Activated CD4-positive, alpha-beta T cell treated with anti-CD3 and anti-CD28 coated beads, Interleukin-2, amount 10 ng/mL, durations not matched to agents 7 days and 5 days (primary cell): ENCODE measurements at places on chromosomes 4 and X.

DNA sequence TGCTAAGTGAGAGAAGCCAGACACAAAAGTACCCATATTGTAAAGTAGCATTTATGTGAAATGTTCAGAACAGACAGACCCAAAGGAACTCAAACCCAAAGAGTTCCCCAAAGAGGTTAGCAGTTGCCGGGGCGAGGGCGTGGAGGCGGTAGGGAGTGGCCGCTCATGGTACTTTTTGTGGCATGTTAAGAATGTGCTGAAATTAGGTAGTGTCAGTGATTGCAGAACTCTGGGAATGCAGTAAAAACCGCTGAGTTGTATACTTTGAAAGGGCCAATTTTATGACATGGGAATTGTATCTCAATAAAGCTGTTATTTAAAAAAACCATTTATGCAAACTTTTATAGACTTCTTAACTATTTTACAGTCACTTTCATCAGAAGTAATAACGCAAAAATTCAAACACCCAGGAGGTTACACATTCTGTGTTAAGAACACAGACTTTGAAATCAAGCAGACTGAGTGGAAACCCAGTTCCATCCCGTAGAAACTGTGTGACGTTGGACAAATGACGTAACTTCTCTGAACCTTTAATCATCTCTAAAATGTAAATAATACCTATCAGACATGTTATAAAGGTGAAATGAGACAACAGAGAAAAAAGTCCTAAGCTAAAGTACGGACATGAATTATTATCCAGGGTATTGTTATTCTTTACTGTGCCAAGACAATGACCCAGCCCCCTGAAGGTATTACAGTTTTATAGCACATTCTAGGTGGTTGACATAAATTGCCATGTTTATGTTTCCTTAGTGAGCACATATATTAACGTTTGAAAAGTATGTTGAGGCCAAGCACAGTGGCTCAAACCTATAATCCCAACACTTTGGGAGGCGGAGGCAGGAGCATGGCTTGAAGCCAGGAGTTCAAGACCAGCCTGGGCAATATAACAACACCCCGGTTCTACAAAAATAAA, 19.7 kb downstream of the ZFP42 start:
- H3K4me3 ChIP-seq = no peak overlapping the region
- no peaks in the 10 kb centered on the region for H3K27me3 ChIP-seq
- DNase-seq = no peak
- no peaks in the 10 kb centered on the region for H3K4me1 ChIP-seq

- H3K4me3 ChIP-seq = no peak overlapping the region
- peaks cover 7% of the 10 kb centered on the region for H3K27me3 ChIP-seq
- no peaks in the 10 kb centered on the region for H3K4me1 ChIP-seq
- no peak overlapping the region for H3K27ac ChIP-seq
These were observed 42.8 kb downstream of the AREG start for GRCh38 chr4:74487771-74488170.

DNA sequence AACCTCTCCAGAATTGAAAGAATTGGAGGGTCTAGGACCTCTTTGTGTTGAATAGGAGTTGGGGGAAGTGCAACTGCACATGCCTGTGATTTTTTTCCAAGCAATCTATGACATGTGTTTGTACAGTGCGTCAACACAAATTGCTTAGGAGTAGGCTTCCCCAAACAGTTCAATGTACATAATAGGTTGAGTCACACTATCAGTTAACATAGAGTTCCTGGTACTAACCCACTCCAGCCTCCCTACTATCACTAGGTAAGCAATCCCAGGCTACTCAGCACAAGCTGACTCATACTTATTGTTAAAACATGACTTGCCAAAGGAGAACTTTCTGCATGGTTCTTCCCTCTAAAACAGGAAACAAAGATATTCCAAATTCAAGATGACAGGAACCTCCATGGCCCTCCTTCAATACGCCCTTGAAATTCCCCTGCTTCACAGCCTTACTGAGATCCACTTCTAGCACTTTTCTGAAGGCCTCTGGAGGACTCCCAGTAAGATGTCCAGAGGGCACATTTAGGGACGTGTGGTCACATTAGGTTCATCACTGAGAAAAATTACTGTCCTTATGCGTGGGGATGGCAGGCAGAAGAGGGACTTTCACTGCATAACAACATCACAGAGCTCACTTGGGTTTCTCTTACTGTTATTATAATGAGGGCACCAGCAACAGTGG, 8.4 kb upstream of the VSIG1 start:
- DNase-seq = no peak
- H3K4me1 ChIP-seq = no peaks in the 10 kb centered on the region
- H3K4me3 ChIP-seq = no peak overlapping the region
- H3K36me3 ChIP-seq = no peaks in the 10 kb centered on the region
- no peak overlapping the region for H3K27ac ChIP-seq

DNA sequence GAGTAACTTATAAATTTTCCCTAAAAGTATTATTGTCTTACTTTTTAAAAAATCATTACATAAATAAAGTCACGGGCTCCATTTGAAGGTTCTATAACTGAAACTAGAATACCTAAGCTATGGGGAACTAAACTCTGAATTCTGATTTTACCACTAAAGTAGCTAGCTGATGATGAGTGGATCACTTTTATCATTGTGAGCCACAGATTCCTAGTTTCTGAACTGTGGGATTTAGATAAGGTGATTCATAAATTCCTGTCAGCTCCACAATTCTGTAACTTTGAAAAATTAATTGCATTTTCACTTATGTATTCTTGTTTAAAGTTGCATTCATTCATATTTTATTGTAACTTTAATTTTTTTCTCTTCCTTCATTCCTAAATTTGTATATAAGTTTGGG, 540.9 kb downstream of the GBA3 start:
- no peak overlapping the region for H3K27ac ChIP-seq
- no peaks in the 10 kb centered on the region for H3K4me1 ChIP-seq

- H3K27ac ChIP-seq = no peak overlapping the region
- H3K4me1 ChIP-seq = no peaks in the 10 kb centered on the region
- DNase-seq = no peak
- no peaks in the 10 kb centered on the region for H3K36me3 ChIP-seq
- no peaks in the 10 kb centered on the region for H3K27me3 ChIP-seq
These were observed 823.2 kb upstream of the FRG1 start for GRCh38 chr4:189117426-189117825.

DNA sequence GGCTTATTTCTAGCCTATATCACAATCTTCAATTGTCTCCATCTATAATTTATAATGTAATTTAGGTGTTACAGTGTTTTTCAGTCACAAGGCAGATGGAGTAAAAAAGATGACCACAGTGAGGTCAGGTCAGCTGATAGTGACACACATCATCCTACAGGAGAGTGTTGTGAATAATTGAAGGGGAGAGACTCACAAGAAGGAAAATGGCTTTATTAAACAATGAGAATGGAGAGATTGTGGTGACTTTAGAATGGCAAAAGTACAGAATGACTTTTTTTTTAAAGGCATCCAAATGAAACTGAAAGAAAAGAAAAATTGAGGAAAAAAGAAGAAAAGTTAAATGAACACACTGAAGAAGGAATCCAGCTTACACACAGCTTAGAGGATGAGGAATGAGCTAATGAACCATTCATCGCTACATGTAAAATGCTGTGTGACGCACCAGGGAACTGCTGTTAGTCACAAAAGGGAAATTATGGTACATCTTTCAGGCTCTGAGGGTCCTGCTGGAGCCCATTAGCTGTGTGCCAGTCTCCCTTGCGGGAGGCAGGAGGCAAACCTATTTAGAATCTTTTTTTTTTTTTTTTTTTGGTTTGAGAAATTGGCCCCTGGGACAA, 56.6 kb downstream of the SPRY1 start:
- DNase-seq = no peak
- no peaks in the 10 kb centered on the region for H3K27me3 ChIP-seq
- H3K27ac ChIP-seq = no peak overlapping the region
- H3K4me3 ChIP-seq = no peak overlapping the region

- peaks cover 17% of the 10 kb centered on the region for H3K27me3 ChIP-seq
- H3K27ac ChIP-seq = no peak overlapping the region
- no peaks in the 10 kb centered on the region for H3K36me3 ChIP-seq
- H3K4me1 ChIP-seq = peaks cover 53% of the 10 kb centered on the region
- no peak overlapping the region for H3K4me3 ChIP-seq
These were observed 123.2 kb upstream of the TRIM2 start for GRCh38 chr4:153081006-153081580.

GRCh38 chr4:11436084-11436483, 7.4 kb upstream of the HS3ST1 start:
- no peaks in the 10 kb centered on the region for H3K36me3 ChIP-seq
- H3K4me1 ChIP-seq = no peaks in the 10 kb centered on the region
- H3K27me3 ChIP-seq = peaks cover 21% of the 10 kb centered on the region
- no peak overlapping the region for H3K27ac ChIP-seq
- no peak for DNase-seq

GRCh38 chr4:11732155-11732554, 303.5 kb upstream of the HS3ST1 start:
- H3K36me3 ChIP-seq = no peaks in the 10 kb centered on the region
- no peaks in the 10 kb centered on the region for H3K27me3 ChIP-seq
- H3K4me1 ChIP-seq = no peaks in the 10 kb centered on the region
- no peak overlapping the region for H3K27ac ChIP-seq
- no peak for DNase-seq

DNA sequence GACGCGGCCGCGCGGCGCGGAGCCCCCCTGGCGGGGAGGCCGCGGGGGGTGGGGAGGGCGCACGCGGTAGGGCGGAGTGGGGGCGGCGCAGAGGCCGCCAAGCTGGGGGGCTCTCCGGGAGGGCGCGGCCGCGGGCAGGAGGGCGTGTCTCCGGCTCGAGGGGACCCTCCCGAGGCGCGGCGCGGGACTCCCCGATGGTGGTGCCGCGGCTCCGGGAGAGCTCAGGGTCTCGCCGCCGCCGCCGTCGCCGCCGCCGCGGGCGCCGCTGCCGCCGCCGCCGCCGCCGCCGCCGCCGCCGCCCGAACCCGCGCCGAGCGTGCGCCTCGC, 165 bp upstream of the PTCHD1 start:
- no peak overlapping the region for H3K4me3 ChIP-seq
- H3K27me3 ChIP-seq = peaks cover 59% of the 10 kb centered on the region
- H3K27ac ChIP-seq = no peak overlapping the region
- DNase-seq = no peak

- no peaks in the 10 kb centered on the region for H3K27me3 ChIP-seq
- H3K36me3 ChIP-seq = no peaks in the 10 kb centered on the region
- H3K4me1 ChIP-seq = peaks cover 5% of the 10 kb centered on the region
- H3K4me3 ChIP-seq = no peak overlapping the region
- H3K27ac ChIP-seq = no peak overlapping the region
- no peak for DNase-seq
These were observed 368.1 kb downstream of the UNC5C start for GRCh38 chr4:95180531-95181242.

DNA sequence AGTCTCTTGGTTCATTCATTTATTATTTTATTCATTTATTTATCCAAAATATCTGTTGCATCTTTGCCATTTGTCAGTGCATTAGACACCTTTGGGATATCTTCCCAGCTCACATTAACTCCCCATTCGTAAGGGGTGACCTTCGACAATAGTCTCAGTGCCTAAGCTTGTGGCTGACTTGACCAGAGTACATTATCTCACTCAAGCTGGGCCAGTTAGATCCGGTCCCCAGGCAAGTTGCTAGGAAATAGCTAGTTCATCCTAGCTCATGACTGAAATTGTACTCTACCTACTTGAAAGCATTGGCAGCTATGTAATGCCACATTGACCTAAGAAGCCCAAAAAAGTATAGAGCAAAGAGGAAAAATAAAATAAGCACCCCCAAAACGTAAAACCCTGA, 165.3 kb downstream of the FBXO8 start:
- no peak overlapping the region for H3K27ac ChIP-seq
- H3K27me3 ChIP-seq = peaks cover 25% of the 10 kb centered on the region
- no peak overlapping the region for H3K4me3 ChIP-seq
- no peaks in the 10 kb centered on the region for H3K36me3 ChIP-seq
- H3K4me1 ChIP-seq = no peaks in the 10 kb centered on the region

DNA sequence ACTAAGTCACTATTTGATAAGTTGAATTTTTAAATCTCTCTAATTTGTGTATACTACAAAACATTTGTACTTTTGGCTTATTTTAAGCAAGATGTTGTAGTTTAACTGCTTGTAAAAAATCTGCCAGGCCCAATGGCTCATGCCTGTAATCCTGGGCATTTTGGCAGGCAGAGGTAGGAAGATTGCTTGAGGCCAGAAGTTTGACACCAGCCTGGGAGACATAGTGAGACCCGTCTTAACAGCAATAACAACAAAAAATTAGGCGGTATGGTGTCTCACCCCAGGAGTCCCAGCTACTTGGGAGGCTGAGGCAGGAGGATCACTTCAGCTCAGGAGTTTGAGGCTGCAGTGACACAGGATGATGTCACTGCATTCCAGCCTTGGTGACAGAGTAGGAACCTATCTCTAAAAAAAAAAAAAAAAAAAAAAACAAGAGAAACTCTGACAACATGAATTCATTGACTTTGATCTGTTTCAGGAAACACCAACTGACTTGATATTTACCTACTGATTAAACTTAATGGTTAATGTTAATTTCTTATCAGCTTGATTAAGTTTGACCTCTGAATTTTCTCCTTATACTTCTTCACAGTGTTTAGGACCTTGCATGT, 8.9 kb downstream of the FHIP1A start:
- H3K36me3 ChIP-seq = no peaks in the 10 kb centered on the region
- peaks cover 15% of the 10 kb centered on the region for H3K27me3 ChIP-seq
- H3K4me1 ChIP-seq = no peaks in the 10 kb centered on the region
- DNase-seq = no peak
- H3K27ac ChIP-seq = no peak overlapping the region

GRCh38 chr4:22744478-22745062, 51.8 kb downstream of the GBA3 start:
- H3K4me1 ChIP-seq = no peaks in the 10 kb centered on the region
- no peak for DNase-seq
- H3K27me3 ChIP-seq = no peaks in the 10 kb centered on the region
- no peaks in the 10 kb centered on the region for H3K36me3 ChIP-seq
- H3K27ac ChIP-seq = no peak overlapping the region

GRCh38 chr4:13963601-13964000, 336.1 kb upstream of the BOD1L1 start:
- H3K4me3 ChIP-seq = no peak overlapping the region
- no peak overlapping the region for H3K27ac ChIP-seq
- H3K36me3 ChIP-seq = no peaks in the 10 kb centered on the region
- no peaks in the 10 kb centered on the region for H3K27me3 ChIP-seq

GRCh38 chr4:39900966-39901365, 76.7 kb downstream of the PDS5A start:
- DNase-seq = no peak
- no peak overlapping the region for H3K27ac ChIP-seq
- H3K36me3 ChIP-seq = peaks cover 46% of the 10 kb centered on the region
- H3K4me1 ChIP-seq = peaks cover 3% of the 10 kb centered on the region

GRCh38 chrX:34839451-34839850, 103.1 kb upstream of the FAM47B start:
- H3K27ac ChIP-seq = no peak overlapping the region
- no peak overlapping the region for H3K4me3 ChIP-seq
- H3K36me3 ChIP-seq = no peaks in the 10 kb centered on the region
- DNase-seq = no peak
- H3K27me3 ChIP-seq = no peaks in the 10 kb centered on the region

- H3K4me3 ChIP-seq = no peak overlapping the region
- DNase-seq = no peak
- no peak overlapping the region for H3K27ac ChIP-seq
These were observed 23.8 kb downstream of the HTRA3 start for GRCh38 chr4:8293131-8293975.
